Endodermal cell (in vitro differentiated cells): ENCODE measurements at places on chromosomes 6 and 20.

GRCh38 chr20:50308513-50309279 is 118.1 kb downstream of the CEBPB start:
- DNase-seq, result peak; percentile 87

- DNase-seq, result no peak
Measured at GRCh38 chr6:26019261-26019830, 56.7 kb downstream of the TRIM38 start.

DNA sequence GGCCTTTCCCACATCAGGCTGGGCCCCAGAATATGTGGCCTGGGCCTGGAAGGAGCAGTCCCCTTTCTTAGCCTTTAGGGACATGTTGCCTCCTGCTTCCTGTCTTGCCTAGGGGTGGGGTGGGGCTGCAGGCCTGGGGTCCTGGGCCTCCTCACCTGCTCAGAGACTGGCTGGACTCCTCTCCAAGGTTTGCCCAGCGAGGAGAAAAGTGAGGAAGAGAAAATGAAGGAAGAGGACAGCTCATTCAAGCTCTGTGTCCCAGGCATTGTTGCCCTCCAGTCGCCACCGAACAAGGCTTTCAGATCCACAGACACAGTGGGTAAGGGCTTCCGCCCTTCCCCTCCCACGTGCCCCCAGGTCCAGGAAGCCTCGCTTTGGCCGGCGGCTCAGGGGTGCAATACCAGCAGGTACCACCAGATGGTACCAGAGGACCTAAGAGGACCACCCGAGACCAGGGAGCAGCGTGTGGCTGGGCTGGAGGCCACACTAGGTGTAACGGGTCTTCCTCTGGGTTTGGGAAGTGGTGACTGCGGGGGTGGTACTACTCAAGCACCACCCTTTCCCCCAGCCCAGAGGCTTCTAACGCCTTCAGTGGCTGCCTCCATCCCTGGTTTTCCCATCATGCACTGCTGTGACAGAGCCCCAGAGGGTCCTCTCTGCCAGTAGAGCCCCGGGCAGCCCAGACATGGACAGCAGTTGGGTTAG is 5.5 kb upstream of the BAK1 start:
- peak; percentile 95 for DNase-seq

- DNase-seq, result no peak
Measured at GRCh38 chr6:21634582-21634981, 41.0 kb downstream of the SOX4 start.
